ENCODE measurements at places on chromosomes 6 and 20.

GRCh38 chr6:79301290-79301689 lies 66.8 kb upstream of the HMGN3 start:
- DNase-seq = no peak

DNA sequence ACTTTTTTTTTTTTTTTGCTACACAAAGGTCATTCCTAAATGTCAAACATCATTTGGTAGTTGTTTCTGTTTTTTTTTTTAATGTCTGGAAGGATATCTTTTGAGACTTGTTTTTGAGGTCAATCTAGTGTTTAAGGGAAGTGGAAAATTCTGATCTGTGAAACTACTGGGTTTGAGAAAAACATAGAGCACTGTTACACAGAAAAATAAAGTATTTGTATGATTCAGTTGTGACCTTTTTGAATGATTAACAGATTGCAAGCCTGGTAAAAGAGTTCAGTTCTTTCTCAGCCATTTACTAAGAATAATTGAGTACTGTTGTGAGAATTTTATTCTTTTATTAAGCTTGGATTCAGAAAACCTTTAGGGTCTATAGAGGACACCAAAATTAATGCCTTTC lies 276.7 kb downstream of the ADGRB3 start:
- DNase-seq = peak; percentile 9

- no peak for DNase-seq
Measured at GRCh38 chr6:100023798-100024197, 29.8 kb upstream of the MCHR2 start.

DNA sequence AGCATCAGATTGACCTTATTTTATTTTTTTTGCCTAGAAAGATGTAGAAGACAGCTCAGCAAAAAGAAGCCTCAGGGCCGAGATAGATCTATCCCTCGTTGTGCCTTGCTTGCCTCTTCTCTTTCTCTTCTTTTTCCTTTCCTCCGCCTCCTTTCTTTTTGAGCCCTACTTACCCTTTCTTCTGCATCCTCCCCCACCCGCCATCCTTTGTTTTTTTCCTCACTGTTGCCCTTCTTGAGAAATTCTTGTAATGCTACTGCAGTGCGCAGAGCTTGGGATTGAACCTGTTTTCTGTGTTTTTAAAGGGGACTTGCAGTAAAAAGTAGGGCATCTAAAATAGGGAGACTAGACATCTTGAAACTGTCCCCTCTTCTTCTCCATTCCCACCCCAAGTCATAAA lies 18.6 kb downstream of the RALY start:
- no peak for DNase-seq

GRCh38 chr20:4951299-4951698 lies 50.0 kb downstream of the SLC23A2 start:
- DNase-seq = peak; percentile 100

- peak; percentile 80 for DNase-seq
Measured at GRCh38 chr6:52286798-52287432, 2.4 kb upstream of the MCM3 start.

DNA sequence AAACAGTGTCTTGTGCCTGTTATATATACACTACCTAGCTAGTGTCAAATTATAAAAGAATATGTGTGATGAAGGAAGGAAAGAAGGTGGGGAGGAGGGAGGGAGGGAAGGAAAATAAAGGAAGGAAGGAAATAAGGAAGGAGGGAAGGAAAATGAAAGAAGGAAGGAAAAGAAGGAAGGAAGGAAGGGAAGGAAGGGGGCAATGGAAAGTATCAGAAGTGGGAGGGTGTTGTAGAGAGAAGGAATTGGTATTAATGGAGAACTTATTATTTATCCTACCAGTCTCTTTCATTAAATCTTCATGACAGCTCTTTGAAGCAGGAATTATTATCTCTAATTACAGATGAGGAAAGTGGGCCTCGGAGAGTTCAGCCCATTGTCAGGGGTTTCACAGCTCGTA lies 202.4 kb downstream of the SAMD5 start:
- DNase-seq = no peak

DNA sequence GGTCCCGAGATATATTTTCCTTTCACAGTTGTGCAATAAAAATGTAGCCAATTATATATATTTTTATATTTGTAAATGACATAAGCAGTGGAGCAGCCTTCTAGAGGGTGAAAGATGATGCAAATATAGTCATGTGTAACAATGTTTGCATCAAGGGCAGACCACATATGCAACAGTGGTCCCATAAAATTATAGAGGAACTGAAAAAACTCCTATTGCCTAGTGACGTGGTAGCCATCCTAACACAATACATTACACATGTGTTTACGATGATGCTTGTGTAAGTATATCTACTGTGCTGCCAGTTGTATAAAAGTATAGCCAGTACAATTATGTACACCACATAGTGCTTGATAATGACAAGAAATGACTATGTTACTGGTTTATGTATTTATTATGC lies 162.8 kb downstream of the ZFAND3 start:
- no peak for DNase-seq

All from COLO829 (cell line).